ENCODE measurements at places on chromosomes 12 and 14.

DNA sequence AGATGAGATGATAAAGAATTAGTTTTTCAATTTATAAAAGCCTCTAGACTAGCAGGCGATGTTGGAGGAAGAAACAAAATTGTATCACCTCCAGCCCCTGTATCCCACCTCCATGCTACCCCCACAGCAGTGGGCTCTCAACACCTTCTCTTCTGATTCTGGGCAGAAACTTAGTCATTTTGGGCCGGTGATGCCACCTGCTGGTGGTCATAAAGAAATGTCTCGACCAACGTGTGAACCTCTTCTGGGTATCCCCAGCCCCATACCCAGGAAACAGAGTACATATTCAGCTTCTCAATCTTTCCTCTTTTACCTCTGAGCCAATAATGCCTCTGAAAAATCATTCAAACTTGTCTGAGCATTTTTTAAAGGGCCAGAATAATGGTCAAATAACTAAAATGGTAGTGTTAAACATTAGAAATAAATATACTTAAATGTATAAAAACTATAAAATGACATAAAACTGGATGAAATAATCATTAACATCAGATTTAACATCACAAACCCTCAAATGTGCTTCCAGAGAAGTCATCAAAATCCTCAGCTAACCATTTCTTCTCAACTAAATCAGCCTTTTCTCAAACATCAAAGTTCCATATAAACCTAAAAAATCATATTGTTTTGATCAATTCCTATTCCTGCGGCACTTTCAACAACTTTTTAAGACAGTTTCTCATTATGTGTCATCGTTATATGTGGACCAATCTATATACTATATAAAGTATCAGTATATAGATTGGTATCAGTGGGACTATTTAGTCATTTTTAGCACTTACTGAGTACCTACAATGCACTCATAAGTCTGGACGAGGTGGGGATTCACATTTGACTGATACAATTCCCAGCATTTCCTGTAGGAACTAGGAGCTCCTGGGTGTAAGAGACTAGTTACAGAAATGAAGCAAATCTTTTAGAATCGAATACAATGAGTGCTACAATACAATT lies 69.4 kb downstream of the ATXN2 start:
- peak; percentile 41 for DNase-seq

GRCh38 chr12:57850854-57851430 lies 4.4 kb upstream of the CTDSP2 start:
- no peak for DNase-seq

- DNase-seq = no peak
Measured at GRCh38 chr12:69341328-69341727, 6.9 kb upstream of the LYZ start.

- no peak for DNase-seq
Measured at GRCh38 chr14:73223049-73223448, 14.3 kb upstream of the PAPLN start.

GRCh38 chr14:77848031-77848430 lies 48.1 kb downstream of the ADCK1 start:
- DNase-seq = no peak

Data from effector CD4-positive, alpha-beta T cell (primary cell).